Stimulated activated CD4-positive, alpha-beta T cell treated with anti-CD3 and anti-CD28 coated beads, Interleukin-1b, Interleukin-23, amount 100 ng/mL, for 1 hour (primary cell): ENCODE measurements at places on chromosomes 2 and 18.

DNA sequence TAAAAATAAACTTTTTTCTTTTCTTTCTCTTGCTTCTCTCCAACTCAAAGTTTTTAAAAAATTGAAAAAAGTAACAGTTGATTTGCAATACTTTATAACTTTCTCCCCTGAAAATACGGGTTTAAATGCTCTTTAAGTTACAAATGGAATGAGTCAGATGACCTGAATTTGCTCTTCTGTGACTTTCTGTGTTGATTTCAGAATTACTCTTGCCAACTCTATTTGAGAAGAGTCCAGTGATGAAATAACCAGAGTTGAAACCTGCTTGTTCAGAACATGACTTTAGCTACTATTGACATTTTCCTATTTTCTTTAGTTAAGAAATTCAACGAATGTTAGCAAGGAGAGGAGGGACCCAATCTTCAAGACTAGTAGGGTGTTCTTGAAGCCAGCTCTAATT lies 146.1 kb upstream of the ZSWIM2 start:
- no peak for DNase-seq

DNA sequence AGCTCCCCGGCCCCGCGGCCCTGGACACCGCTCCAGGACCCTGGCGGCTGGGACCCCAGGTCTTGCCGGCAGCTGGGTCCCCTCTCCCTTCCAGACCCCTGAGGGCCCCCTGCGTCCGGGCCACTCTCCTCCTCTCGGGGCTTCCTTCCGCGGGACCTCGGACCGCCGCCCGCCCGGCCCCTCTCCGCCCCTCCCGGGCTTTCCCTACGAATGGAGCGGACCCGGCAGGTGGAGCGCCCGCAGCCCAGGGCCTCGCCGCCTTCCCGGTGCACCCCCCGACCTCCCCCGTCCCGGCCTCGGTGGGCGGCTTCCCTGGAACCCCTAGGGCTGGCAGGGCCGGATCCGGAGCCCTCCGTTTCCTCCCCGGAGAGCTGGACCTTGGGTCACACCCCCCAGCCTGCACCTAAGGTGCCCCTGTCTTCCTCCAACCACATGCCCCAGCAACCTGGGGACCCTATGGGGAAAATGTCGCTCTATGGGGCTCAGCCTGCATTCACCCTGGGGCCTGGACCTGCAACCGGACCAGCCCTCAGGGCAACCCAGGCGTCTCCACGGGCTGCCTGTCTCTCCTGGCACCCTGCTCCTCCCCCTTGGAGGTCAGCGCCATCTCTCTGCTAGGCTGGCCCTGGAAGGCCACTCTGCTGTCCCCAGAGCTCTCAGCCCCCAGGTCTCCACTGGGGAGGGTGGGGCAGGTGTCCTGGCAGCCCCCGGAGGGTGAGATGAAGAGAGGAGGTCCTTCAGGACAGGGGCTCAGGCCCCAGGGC lies 730 bp downstream of the B3GNT7 start:
- DNase-seq: no peak

DNA sequence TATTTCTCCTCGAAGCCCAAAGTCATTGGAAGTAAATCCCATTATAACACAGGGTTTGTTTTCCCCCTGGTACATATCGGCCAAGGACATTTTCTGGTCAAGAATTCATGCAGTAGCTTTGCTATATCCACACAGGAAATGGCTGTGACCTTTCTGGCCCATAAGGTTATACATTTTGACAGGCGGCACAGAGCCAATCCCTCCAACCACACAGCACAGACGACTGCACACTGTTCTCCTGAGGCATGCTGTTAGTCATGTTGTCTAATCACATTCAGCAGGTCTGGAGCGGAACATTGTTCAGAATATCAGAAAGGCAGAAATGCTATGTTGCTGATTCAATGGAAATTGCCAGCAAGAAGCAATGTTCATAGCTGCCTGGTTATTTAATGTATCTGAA lies 742.3 kb upstream of the SLC8A1 start:
- DNase-seq: no peak

DNA sequence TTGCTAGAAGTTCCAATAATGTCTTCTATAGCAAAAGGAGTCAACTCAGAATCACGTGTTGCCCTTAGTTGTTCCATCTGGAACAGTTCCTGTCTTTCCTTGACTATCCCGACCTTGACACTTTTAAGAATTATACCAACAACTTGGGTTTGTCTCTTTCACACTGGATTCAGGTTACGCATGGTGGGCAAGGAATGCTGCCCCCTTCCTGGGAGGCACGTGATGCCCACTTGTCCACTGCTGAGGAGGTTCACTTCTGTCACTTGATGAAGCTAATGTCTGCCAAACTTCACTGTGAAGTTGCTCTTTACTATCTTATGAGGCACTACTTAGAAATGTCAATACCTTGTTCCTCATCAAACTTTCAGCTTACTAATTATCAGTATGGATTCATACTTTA lies 5.3 kb downstream of the COX5B start:
- DNase-seq: no peak

DNA sequence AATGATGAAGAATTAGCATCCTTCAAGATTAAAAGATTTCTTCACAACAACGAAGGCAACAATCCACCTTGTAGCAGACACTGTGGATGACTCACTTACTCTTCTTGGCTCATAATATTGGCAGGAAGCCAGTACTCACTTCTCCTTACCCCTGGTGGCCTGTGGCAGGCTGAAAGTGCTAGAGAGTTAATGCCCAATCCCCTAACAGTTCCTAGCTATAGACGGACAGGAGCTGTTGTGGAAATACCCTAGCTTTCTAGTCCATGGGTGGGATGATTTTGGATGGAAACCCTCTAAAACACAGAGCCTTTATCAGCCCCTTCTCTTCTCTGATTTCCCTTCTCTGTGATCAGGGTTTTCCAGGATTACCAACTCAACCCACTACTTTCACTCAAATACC lies 128.6 kb upstream of the NYAP2 start:
- DNase-seq: no peak

- DNase-seq: no peak
Observed at GRCh38 chr18:27600245-27600644, 415.1 kb upstream of the CHST9 start.

GRCh38 chr2:165055082-165055851 lies 99.9 kb upstream of the SLC38A11 start:
- DNase-seq: no peak

- DNase-seq: no peak
Observed at GRCh38 chr18:44859263-44859662, 178.6 kb downstream of the SETBP1 start.

DNA sequence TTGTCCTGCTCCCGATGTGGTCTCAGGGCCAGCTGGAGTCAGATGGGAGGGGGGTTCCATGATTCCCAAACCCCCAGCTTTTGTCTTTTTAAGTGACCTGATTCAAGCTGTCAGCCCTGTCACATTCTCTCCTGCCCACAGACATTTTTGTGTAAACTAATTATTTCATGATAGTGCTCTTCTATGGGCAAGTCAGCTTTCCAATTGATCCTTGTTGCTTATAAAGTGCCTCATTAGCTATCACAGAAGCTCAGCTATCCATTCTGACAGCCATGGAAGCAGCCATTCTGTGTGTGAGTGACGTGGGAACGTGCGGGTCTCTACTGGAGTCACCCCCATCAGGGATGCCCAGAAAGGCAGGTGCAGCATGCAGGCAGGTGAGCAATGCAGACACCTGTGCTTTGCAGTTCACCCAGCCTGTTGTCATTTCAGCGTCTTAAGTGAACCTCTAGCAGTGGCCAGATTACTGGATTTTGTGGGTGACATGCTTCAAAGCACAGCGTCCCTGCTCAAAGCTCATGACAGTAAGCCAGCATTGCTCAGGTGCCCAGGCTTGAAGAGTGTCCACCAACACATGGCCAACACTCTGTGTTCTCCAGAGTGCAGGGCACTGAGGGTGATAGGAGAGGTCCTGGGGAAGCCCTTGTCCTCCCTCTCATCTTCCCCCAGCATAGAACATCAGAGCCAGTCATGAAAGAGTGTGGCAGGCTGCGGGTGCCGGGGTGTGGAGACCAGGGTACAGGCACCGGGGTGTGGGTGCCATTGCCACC lies 162.1 kb upstream of the SH3BP4 start:
- no peak for DNase-seq

DNA sequence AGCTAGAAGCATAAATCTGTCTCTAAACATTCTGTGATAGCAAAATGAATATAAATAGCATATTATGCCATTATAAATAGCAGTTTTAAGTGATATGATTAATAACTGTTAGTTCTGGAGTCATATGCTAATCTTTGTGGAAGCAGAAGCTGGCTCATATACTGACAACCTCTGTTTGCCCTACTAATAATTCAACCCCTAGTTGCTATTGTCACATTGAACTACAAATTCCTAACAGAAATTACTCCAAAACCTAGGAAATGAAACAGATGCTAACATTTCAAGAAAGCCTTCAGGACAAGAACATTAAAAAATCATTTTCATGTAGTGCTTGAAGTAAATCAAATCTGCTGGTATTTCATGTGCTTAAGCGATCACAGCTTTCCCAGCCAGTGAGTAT lies 28.2 kb downstream of the CALCRL start:
- DNase-seq: no peak

GRCh38 chr2:135913727-135914365 lies 37.6 kb upstream of the MCM6 start:
- DNase-seq: peak; percentile 13

DNA sequence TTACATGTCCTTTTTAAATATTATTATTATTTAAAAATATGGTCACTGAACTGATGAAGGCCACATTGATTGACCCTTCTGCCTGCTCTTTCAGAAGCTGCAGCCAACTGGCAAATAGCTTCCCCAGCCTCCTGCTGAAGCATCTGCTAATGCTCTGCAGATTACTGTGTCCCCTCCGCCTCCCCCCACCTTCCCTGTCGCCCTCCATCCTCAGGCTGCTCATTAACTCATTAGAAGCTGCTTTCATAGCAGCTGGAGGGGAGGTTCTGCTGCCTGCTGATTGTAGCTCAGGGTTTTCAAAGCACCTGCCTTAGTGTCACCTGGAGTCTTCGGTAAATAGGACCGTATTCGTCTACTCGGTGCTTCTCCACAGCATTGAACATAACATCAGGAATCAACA lies 24.8 kb upstream of the LMAN1 start:
- no peak for DNase-seq

DNA sequence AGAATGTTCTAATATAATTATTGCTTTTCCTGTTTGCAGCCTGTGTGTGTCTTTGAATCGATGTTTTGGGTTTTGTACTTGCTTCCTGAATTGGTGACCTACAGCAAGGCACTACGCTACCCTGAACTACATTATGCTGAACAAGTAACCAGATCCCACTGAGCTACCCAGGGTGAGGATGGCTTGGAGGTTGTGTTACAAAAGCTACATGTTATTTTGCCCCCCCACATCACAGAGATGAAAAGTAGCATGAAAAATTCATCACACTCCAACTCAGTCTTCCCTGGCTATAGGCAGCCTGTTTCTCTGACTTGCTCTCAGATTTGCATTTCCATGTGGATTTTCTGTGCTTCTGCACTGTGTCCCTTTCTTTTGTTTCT lies 162.1 kb downstream of the LDLRAD4 start:
- DNase-seq: no peak

DNA sequence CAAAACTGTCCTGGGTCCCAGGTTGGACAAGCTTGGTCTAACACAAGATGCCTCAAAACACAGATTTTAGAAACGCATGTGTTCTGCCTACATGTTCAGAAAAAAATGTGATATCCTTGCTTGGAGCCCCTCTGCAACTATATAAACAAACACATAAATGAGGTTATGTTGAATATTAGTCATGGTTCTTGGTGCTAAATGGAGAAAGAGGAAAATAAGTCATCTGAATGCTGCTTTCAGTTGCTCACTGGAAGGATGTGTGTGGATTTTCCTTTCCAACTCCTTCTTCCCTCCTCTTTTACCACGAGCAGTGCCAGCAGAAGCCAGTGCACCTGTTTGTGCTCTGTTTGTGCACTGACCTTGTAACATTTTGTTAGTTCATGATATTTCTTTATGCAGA lies 85.3 kb downstream of the PIEZO2 start:
- no peak for DNase-seq

DNA sequence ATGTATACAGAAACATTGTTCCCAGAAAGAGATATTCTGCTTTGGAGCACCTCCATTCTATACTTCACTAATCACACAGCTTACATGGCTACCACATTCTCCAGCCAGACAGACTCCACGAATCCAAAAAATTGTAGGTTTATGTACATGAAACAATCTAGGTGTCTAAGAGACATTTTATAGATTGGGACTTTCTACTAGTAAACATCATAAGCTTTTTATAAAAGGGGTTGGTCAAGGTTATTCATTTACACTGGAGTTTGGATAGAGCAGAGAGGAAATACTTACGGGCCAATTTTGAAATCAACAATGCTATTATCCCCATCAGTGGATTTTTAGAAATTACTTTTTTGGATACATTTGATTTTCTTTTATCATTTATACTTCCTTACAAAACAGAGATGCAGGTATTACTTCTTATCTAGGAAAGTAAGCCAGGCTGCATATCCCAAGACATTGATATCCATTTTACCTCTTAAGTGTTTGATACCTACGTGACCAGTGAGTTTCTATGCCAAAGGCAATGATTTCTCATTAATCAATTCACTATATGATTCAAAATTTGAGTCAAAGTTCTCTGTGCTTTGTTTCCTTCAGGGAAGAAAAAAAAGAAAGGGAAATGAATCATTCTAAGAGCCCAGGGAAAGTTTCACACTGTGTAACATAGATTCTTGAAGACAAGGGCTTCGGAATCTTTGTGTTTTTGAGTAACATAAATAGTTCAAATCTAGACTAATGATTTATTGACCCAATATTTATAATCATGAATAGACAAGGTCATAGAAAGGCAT lies 140.5 kb downstream of the PTH2R start:
- DNase-seq: no peak

- no peak for DNase-seq
Observed at GRCh38 chr2:157874348-157874747, 1.8 kb downstream of the ACVR1 start.

DNA sequence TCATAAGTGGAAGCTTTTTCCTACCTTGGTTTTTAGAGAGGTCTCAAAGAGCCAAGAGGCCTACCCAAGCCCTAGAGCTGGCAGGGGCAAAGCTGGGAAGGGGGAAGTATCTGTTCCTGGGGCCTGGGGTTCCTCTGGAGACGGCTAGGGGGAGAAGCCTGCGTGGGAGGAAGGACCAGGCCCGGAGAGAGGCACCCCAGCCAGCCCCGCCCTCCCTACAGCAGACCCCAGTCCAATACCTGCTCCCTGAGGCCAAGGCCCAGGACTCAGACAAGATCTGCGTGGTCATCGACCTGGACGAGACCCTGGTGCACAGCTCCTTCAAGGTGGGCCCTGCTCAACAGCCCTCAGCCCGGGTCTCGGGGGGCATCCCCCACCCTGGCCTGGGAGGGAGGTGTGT lies 2.2 kb downstream of the CTDSP1 start:
- no peak for DNase-seq

GRCh38 chr2:102512161-102512560 lies 39.1 kb downstream of the SLC9A4 start:
- DNase-seq: no peak
